ENCODE measurements at places on chromosomes 11 and 22. TPM values are rescaled to one million over a fixed set of nuclear protein-coding genes. Genes with fewer than 3 reads are reported as not detected.

GRCh38 chr11:92845805-92846204 lies 123.6 kb upstream of the MTNR1B start:
- no peak for DNase-seq

DNA sequence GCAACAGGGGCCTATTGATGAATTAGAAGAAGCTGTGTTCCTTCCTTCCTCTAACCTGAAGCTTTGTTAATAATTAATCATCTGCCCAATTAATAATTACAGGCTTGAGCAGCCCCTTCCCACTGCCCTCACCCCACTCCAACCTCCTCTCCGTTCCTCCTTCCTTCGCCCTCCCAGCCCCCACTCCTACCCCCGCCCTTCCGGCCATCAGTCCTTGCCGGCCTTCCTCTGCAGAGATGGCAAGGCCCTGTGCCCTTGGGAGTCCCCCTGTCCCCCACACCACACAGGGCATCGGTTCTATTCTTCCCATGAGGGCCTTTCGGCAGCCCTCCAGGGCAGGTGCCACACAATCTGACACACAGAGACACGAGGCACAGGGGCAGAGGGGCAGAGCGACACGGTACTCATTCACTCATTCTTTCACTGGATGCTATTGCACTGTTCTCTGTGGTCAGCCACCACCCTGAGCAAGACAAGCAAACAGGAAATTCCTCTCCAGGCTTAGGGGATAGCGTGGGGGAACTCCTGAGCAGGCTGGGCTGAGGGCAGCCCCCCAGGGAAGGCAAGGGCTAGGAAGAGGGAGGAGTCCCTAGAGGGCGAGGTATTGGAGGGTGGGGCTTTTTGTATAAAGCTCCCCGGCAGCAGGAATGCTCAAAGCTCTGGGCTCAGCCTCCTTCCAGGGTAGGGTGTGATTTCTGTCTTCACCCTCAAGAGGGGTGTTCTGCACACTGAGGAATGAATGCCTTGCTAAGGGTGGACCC lies 14.7 kb downstream of the MGAT3 start:
- DNase-seq, result peak; percentile 57

DNA sequence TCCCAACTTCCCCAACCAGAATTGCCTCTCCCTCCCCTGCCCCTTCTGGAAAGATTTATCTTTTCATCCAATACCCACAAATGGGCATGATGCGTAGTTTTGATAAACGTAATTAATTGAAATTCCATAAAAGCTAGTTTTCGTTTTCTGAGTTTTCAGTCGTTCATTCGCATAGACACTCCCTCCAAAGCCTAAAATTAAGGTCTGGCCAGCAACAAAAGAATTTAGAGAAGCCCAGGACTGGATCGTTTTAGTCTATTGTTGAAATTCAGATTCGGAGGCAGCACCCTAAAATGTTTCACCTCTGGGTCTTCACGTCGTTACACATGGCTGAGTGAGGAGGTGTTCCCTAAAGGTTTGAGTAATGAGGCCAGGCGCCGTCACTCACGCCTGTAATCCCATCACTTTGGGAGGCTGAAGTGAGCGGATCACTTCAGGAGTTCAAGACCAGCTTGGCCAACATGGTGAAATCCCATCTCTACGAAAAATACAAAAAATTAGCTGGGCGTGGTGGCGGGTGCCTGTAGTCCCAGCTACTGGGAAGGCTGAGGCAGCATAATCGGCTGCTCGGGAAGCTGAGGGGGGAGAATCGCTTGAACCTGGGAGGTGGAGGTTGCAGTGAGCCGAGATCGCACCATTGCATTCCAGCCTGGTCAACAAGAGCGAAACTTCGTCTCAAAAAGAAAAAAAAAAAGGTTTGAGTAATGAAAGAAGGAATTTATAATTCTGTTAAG lies 589 bp upstream of the NDUFC2 start:
- DNase-seq, result no peak

OR4D9 gene
- not detected for total RNA-seq

CASP12 gene
- total RNA-seq, result 2.0 TPM

- no peak for DNase-seq
Measured at GRCh38 chr11:88507771-88508417, 170.4 kb upstream of the CTSC start.

- no peak for DNase-seq
Measured at GRCh38 chr22:24440270-24440717, 12.9 kb downstream of the ADORA2A start.

NRIP3 gene
- 2.7 TPM for total RNA-seq

KIRREL3 gene
- 0.66 TPM for total RNA-seq

GRCh38 chr11:17907046-17907445 lies 105.8 kb downstream of the SERGEF start:
- DNase-seq, result no peak

- no peak for DNase-seq
Measured at GRCh38 chr22:40659166-40659565, 20.1 kb upstream of the MCHR1 start.

DNA sequence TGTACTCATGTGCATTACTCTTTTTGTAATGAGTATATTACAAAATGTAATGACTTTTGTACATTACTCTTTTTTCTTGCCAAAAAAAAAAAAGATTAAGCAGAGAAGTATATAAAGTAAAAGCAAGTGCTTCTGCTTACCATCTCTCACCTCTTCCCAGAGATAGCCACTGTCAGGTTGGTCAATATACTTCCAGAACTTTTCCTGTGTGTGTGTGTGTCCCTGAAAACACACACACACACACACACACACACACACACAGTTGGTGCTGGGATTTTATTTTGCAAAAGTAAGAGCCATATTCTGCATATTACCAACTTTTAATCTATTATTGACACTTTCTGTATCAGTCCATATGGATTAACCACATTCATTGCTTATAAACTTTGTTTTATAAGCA lies 2.5 kb downstream of the IGLL5 start:
- no peak for DNase-seq

DNA sequence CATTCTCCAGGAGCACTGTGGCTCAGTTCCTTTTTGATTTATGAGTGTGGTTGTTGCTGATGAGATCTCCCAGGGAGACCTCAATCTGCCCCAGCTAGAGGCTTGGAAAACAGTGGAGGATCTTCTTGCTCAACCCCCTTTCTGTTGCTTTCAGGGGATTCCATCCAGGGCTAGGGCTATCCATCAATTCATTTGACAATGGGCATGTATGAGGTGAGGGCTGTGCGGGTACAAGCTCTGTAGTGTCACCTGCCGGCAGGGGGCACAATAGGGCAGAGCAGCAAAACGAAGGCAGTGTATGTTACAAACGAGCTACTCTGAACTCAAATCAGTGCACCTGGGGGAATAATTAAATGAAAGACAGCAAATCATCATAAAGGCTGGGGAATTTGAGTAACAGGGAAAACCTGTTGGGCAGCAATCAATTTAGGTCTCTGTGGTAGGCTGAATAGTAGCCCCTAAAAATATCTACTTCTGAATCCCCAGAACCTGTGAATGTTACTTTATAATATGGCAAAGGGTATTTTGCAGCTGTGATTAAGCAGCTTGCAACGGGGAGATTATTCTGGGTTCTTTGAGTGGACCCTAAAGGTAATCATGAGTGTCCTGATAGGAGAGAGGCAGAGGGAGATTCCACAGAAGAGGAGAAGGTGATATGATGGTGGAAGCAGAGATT lies 170.3 kb upstream of the ZBED5 start:
- peak; percentile 73 for DNase-seq

- no peak for DNase-seq
Measured at GRCh38 chr11:134583397-134583990, 171.5 kb upstream of the B3GAT1 start.

C11orf91 gene
- 0.26 TPM for total RNA-seq

- DNase-seq, result no peak
Measured at GRCh38 chr11:61076506-61077304, 25.6 kb upstream of the CD5 start.

ALDH3B2 gene
- 0.63 TPM for total RNA-seq

DNA sequence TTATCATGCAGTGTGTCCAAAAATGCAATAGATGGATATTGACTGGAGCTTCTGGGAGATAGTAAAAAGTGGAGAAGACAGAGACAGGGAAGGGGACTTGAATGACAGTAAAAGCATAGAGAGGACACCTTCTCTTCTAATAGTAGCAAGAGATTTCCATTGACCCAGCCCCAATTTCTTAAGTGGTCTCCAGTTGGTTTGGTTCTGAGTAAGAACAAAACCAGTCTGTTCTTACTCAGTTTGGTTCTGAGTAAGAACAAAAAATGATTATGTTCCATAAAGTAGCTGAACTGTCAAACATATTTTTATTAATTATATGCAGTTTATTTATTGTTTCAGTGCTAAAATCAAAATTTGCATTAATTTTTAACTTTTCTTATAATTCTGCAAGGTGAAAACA lies 316.8 kb upstream of the MPPED2 start:
- DNase-seq, result no peak

GRCh38 chr11:72548463-72548862 lies 114.1 kb upstream of the CLPB start:
- no peak for DNase-seq

C11orf52 gene
- 34.4 TPM for total RNA-seq

GRCh38 chr22:40727070-40727963 lies 48.0 kb downstream of the MCHR1 start:
- DNase-seq, result no peak

DNA sequence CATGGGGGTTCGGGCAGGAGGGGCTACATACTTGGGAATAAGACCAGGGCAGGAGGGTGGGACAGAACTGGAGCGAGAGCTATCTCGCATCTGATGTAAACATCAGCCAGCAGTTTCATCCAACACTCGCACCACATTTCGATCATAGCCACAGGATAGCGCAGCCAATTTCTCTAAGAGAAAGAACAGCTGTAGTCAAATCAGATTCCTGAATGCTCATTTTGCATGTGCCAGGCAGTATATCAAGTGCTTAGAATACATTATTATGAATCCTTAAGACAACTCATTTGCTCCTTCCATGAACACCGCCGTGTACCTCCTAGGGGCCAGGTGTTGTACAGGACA lies 14.5 kb downstream of the DGCR2 start:
- DNase-seq, result no peak

VSTM5 gene
- 1.8 TPM for total RNA-seq

DNA sequence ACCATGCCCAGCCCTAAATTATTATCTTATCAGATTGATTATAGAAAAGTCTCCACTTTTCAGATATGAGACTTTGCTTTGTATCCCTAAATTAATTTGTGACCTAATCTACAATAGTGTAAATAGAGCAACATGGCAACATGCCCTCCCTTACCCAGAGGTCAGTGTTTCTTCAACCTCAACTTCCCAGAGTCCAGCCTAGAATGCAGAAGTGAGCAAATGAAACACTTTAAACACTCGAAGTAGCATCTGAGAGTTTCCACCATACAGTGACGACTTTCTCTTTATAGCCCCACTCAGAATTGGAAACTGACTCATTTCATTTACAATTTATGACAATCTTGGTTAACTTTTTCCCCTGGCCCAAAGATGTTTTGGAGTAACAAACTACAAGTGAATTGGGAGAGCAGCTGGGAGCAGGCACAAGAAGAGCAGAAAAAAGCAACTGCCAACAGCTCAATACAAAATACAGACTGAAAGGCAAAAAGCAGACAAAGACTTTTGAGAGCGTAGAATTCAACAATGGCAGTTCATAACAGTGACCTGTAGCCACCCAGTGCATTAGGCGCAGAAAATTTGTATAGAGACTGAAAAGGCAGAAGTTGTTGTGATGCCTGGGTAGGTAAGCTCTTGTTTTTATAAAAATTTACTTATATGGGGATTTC lies 10.1 kb upstream of the BLID start:
- DNase-seq, result no peak

- DNase-seq, result no peak
Measured at GRCh38 chr11:80532633-80533232, 1091.9 kb upstream of the TENM4 start.

DNA sequence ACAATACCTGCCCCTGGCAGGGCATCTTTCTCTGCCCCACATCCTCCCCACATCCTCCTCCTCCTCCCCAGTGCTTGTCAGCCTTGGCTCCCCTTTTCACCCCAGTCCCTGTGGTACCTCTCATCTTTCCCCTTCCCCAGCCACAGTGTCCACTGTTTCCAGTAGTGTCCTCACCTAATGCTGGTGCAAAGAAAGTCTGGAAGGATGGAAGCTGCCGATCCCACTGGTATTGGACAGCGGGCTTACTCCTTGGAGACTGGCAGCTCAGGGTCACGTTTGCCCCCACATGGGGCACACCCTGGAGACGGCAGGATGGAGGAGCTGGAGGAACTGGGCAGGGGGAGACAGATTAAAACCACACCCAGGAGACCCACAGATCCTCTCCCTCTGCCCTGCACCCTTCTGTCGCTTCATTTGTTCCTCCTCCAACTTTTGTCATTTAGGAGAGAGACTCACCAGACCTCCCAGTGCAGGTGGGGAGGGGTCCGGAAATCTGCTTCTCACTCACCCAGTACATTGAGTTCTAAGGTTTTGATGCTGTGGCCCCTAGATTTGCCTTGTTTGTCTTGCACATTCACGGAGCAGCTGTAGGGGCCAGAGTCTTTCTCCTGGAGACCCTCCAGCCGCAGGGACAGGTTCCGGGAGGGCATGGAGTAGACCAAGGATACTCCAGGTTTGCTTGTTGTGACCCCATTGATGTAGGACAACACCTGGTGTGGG lies 4.1 kb upstream of the VSIG2 start:
- DNase-seq, result no peak

DNA sequence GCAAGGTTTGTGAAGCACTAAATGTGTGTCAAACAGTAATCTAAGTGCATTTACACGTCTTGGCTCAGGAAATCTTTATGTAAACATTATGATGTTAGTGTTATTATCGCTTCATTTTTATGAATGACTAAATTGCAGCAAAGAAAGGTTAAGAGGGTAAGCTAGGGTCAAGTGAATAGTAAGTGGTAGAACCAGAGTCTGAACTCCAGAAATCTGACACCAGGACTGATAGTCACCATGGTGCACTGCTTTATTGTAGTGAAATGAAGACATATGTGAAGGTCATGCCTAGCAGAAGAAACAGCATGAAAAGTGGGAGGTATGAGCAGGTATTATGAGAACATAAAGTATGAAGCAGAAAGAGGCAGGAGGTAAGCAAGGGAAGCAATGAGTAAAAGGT lies 368.7 kb upstream of the TENM4 start:
- DNase-seq, result no peak

DNA sequence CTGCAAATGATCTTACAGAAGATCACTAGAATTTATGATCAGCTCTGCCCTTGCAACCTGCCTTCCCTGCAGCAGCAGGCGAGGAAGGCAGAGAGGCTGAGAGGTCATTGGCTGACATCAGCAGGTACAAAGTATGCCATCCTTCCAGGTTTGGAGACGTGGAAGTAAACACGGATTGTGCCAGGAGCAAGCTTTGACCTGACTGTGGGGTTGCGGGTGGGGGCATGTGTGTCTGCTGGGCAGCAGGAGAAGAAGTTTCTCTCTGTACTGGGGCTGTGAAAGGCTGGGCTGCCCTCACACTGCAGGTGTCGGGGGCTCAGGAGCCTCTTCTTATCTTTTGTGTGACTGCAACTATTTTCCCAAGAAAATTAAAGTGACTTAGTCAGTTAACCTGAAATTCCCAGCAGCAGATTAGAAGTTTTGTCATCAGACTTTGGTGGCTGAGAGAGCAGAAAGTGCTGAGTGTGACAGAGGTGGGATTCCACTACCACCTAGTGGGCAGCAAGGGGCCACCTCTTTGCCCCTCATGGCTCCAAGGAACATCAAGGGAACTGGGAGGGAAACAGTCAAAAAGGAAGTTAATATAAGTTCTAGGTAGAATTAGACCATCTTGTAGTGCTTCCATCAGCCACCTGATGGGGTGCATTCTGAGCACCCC lies 565.9 kb downstream of the ETS1 start:
- peak; percentile 64 for DNase-seq

- no peak for DNase-seq
Measured at GRCh38 chr11:118672846-118673245, 6.6 kb downstream of the TREH start.

SLC37A2 gene
- total RNA-seq, result 7.8 TPM
